ENCODE measurements at places on chromosomes 3 and 15.

DNA sequence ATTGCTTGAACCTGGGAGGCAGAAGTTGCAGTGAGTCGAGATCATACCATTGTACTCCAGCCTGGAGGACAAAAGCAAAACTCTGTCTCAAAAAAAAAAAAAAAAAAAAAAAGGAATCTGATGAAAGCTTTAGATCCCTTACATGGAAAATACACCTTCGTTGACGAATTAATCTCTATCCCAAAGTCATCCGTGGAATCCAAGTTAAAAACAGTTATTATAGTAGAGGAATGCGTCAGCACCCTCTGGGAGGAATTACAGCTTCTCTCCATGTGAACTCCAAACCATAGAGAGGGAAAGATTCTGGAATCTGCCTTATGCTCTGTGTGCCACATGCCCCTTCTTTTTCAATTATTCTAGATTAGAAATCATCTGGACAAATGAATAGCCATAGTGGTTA, 192.3 kb upstream of the C2CD4B start:
- DNase-seq: no peak

DNA sequence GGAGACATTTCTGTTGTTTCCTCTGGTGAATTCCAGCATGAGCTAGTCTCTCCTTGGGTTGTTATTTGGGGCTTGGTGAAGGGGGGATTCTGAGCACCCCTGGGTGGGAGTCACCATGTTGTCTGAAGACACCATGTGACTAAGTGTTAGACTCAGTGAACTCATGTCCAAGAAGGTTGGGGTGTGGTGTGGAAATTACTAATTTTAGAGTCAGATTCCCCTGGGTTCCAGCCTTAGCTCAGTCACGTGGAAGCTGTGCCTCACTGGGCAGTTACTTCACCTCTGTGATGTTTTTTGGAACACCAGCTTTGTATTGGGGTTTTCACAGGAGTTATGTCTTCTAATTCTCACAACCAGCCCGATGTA, 171.5 kb downstream of the RPLP1 start:
- DNase-seq: no peak

DNA sequence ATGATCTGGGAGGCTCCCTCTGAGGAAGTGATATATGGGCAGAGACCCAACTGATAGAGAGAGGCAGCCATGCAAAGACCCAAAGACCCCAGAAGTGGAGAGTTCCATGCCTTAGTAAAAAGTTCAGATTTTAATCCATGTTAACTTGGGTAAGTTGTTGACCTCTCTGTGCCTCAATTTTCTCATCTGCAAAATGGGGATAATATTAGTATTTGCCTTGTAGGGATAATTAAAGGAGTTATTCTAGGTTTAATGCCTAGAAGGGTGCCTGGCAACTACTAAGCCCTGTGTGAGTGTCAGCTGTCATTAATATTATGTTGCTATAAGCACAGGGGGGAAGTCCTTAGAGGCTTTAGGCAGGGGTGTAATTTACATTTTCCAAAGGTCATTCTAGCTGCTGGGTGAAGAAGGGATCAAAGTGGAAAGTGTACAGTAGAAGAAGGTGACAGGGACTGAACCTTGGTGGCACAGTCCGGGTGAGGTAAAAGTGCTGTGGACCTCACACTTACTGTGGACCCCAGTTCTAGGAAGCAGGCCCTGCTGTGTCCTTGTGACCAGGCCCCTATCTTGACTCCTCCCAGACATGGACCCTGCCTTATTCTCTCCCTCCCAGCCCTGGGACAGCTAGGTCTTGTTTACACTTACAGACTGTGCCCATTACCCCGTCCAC, 3.0 kb upstream of the RAD18 start:
- DNase-seq: no peak

- DNase-seq: no peak
Observed at GRCh38 chr15:85795337-85796305, 896 bp upstream of the KLHL25 start.

DNA sequence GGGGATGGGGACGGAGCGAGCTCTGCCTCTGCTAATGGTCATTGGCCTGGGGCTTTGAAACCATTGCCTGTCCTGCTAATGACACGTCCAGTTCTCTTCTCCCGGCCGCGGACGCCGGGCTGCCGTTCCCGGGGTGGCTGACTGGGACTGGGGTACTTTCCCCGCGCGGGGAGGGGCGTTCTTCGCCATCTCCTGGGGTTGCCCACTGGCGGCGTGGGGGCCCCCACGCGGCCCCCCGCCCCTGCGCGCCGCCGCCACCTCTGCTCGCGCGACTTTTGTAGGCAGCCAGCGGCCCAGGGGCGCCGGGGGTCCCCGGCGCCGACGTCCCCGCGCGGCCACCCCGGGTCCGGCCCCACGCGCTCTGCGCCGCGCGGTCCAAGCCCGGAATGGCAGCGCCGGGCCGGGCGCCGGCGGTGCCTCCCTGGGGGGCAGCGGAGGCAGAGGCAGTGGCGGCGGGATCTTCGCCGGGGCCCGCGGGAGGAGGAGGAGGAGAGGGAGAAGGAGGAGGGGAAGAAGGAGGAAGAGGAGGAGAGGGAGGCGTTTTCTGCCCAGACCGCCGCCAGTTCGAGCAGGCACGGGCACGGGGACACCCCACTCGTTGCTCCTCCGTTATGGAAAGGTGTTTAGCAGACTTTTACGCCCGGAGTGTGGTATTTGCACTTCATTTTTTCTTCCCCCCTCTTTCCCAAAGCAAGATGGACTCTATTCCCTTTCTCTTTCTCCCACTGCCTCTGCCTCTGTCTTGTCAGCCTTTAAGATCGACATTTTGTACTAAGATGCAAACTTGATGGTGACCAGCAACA, 2.3 kb downstream of the BBX start:
- DNase-seq: peak; percentile 68

GRCh38 chr3:188523291-188523690, 369.3 kb downstream of the LPP start:
- no peak for DNase-seq

DNA sequence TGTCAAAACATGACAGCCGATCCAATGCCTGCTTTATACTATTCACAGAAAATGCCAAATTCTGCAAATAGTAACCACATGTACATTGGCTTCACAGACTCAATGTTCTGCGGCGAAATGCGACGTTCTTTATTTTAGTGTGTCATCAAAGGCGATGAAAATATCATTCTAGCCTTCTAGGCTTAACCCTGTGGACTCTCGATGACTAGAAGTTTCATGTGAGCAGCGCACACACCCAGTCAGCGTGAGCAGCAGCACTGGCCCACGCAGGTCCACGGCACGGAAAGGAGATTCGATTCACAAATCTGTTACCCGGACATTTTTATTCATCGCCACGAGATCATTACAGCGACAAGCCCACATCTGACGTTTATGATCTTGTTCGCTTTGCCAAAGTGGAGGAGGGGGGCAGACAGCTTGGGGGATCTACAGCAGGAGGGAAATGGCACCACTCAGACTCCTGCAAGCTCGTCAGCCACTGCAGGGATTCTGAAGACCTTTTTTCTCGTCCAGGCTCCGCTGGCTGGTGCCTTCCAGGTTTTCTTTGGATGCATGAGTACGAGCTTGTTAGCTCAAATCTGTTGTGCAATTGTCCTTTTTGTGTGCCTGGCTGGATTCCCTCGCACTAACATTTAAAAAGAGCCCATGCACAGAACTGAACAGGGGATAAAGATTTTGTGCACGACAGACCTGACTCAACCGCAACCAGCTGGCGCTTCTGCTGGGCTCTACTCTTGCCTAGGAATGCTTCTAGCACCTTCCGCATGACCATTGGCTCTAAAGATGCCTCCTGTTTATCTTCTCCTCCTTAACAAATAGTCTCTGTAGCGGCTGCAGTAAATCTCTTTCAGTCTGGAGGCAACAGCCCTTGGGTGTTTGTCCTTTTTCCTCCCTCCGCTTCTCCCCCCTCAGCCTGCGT, 938.4 kb downstream of the MCTP2 start:
- no peak for DNase-seq

- peak; percentile 49 for DNase-seq
Observed at GRCh38 chr15:40102897-40103858, 5.5 kb downstream of the BMF start.

DNA sequence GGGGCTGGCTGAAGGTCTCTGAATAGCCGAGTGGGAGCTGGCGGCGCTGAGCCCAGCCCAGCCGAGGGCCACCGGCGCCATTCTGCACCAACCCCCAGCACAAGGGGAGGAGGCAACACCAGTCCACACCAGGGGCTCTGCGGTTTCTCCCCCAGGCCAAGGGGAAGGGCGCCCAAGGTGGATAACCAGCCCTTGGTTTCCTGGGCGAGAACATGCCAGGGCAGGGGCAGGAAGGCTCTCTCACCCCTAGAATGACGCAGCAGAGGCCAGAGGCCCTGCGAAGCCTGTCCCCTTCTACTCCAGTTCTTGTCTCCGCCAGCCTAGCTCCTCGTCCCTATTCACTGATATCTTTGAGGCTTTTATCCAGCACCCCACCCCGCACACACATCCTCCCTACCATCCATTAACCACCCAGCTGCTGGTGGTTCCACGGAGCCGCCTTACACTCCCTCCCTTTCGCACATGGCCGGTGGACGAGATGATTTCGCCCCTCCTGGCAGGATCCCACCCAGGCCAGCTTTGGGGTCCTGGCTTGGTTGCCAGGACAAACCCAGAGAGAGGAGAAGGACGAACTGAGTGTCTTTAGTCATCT, 1.3 kb downstream of the RBPMS2 start:
- DNase-seq: no peak

- no peak for DNase-seq
Observed at GRCh38 chr3:66404903-66405700, 95.7 kb downstream of the LRIG1 start.

DNA sequence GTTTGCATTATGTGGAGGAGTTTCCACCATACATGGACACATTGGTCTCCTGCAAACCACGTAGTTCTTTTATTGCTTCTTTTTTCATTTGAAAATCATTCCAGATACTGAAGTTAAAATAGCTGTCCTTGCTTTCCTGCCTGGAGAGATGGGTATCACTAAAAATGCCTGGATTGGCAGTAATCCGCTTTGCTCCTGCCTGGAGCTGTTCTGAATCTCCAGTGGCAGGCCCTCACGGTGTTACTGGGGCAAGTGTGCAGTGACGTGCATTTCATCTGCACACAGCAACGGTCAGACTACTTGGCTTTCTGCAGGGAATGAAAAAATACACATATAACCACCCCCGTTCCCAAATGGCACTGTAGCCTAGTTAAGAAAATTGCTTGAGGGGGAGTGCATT, 272.9 kb downstream of the IL5RA start:
- DNase-seq: no peak

GRCh38 chr3:171932153-171932611, 89.0 kb downstream of the TMEM212 start:
- DNase-seq: no peak

Measured in ACHN (cell line).